ENCODE measurements at places on chromosomes 11 and 22.
A peak's percentile ranks its signal among the peaks of the same experiment; 100 is the strongest.

DNA sequence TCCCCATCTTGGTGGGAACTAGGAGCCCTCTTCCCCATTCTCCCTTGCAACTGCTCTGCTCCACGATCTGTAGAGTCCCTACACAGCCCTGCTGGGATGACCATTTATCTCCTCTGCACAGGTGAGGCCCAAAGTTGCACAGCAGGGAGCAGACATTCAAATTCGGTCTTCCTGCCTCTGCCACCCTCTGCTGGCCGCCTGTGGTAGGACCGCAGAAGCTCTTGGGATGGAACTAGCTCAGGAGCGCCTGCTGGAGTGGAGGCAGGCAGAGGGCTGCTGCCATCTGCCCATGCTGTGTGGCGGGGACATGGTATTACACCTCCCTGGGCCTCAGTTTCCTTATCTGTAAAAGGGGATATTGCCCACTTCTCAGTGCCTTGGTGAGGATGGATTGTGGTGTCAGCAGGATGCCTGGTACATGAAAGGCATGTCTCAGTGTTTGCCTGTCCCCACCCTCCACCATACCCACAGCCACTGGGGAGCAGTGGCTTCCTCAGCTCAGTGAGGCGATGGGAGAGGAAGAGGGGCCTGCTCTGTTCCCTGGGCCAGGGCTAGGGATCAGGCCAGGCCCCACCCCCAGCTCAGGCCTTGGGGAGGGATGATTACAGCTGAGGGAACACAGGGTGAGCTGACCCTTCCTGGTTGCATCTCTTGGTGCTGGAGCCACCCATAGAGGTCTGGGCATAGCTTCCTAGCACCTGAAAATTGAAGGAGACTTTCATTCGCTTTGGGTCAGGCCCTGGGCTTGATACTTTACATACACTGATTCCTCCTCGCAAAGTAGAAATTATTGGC, 11.3 kb upstream of the OMP start:
- DNase-seq = peak; percentile 75

GRCh38 chr11:48025293-48025983, 45.1 kb downstream of the PTPRJ start:
- DNase-seq = no peak

DNA sequence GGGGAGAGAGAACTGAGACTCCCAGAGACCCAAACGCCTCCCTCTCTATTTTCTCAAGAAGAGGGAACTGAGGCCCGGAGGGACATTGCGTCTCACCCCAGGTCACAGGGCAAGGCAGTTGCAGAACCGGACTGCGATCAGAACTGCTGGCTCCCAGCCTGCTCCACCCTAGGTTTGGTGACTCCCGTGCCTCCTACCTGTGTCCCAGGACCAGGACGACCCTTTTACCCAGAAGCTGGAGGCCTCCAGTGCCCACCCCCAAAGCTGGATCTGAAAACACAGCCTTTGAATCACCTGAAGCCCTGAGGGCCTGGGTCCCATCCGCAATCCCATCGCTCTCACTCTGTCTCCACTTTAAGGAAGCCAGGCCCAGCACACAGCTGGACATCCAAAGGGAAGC, 1.4 kb downstream of the GSTT4 start:
- no peak for DNase-seq

DNA sequence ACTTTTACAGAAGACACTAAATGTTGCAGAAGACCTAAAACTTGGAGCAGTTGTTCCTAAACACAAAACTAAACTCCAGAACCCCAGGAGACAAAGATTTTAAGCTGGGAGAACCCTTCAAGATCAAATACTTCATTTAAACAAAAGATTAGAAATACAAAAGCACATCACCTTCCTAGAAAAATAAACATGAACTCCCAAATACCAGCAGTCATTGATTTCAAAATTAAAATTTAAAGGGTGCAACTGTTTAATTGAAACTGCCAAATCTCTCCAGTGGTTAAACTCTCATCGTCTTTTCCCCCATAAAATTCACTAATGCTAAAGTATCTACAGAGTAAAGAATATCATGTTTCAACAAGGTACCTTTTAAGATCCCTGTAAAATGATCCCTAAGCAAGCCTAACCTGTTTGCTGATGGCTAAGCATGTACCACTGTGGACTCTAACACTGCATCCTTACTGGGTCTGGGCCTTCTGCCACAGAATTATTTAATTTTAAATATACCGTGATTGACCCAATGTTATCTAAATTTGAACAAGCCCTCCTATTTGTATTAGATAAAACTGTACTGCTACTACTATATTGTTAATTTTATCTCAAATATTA, 53.7 kb upstream of the CCDC34 start:
- no peak for DNase-seq

DNA sequence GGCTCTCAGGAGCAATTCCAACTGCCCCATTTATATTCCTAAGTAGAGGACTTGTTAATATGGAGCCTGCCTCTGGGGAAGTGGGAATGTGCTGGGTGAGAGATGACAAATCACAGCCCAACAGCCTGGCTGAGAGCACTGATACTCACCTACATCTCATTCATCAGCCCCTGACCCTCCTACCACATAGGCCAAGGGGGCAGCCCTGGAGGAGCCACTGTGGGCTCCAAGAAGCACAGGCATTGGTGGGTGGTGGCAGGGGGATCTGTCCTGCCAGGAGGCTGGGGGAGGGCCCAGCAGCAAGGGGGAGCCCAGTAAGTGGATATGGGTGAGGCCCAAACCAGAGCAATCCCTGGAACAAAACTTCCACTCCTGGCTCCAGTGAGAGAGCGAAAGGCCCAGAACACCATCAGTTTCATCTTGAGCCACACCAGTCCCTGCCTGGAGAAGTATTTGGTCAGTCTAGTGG, 79.7 kb downstream of the BUD13 start:
- DNase-seq = no peak
